ENCODE measurements at places on chromosomes 12 and 14.

DNA sequence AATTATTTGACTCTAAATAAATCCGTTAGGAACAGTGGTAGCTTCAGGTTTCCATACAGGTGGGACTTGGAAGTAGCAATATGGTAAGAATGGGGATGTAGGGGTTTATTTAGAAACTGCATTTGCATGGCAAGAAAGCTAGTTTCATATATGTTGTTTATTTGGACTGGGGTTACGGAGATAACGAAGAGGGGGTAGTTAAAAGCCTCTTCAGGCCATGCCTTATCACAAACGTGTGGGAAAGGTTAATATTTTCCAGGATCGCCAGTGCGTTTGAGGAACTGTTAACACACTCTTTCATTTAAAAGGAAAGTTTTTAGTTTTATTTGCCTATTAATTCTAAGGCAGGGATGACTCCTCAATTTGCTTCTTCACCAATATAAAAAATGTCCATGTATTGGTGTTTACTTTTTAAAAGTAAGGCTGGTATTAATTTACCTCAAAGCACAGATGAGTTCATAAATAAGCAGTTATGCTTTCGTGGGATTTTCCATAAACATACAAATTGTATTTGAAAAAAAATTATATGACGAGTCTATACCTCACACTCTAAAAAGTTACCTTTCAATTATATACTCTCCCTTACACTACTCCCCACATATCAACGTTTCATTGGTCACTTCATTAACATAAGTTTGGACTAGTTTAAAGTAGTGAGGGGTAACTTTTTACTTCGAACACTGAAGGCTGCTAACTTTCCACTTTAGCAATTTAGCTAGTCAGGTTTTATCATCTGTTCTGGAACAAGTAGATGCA lies 814 bp downstream of the RAB2B start:
- DNase-seq, result no peak

GRCh38 chr12:108333898-108334699 lies 5.0 kb downstream of the CMKLR1 start:
- DNase-seq, result no peak

DNA sequence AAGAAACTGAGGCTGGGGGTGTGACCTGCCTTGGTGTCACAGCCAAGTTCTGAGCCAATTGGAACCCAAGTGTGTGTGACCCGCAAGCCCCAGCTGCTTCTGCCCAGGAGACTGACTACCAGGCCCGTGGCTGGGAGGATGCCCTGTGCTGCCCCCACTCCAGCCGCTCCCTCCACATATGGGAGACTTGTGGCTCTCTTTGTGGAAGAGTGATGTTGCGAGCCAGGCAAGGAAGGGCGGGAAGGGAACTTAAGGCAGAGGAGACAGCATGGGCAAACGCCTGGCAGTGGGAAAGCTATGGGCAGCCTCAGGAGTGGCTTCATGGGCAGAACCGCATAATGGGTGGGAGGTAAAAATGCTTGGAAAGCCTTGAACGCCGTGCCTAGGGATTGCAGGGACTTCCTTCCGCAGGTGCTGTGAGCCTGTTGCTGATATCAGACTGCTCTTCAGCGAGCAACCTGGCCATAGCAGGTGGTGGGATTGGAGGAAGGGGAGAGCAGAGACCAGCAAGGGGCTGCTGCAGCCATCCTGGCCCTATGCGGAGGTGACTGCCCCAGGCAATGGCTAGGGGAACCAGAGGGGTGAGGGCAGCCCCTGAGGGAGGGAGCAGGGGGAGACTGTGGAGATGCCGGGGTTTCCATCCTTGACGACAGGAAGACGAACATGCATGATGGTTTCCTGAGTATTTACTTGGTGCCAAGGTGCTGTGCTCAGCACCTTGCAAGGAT lies 115.7 kb downstream of the LGMN start:
- DNase-seq, result no peak

- no peak for DNase-seq
Observed at GRCh38 chr12:20270557-20270956, 97.8 kb upstream of the PDE3A start.

DNA sequence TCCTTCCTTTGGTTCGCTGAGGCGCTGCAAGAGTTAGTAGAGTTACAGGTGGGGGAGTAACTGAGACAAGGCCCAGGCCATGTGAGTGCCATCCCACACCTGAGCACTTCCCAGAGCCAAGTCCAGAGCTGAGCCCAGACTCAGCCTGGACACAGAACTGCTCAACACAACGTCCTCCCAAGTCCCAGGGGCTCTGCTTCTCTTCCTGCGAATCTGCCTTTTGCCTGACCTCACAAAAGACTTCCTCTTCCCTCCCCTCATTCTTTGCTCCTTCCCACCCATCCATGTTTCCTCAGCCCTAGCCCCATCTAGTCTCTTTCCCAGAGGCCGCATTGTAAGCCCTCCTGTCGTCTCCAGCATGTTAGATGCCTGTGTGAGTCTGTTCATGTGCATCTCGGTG lies 16.6 kb upstream of the MCRS1 start:
- no peak for DNase-seq

GRCh38 chr12:95205685-95206084 lies 11.6 kb downstream of the FGD6 start:
- no peak for DNase-seq

GRCh38 chr14:51609955-51610283 lies 41.8 kb upstream of the FRMD6 start:
- no peak for DNase-seq
